Ovary (tissue), 10 donors: ENCODE measurements at places on chromosomes 7 and 10.

- no peak for DNase-seq
- no peaks in the 10 kb centered on the region for H3K4me1 ChIP-seq
- H3K4me3 ChIP-seq: no peak overlapping the region
- H3K36me3 ChIP-seq: no peaks in the 10 kb centered on the region
Observed at GRCh38 chr7:51141451-51142003, 175.1 kb downstream of the COBL start.

DNA sequence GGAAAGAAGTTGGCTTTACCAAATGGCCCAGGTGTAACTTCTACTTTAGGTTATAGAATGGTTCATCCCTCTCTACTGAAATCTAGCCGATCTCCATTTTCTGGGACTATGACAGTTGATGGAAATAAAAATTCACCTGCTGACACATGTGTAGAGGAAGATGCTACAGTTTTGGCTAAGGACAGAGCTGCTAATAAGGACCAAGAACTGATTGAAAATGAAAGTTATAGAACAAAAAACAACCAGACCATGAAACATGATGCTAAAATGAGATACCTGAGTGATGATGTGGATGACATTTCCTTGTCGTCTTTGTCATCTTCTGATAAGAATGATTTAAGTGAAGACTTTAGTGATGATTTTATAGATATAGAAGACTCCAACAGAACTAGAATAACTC is 43.6 kb downstream of the CCSER2 start:
- no peaks in the 10 kb centered on the region for H3K36me3 ChIP-seq
- no peaks in the 10 kb centered on the region for H3K27me3 ChIP-seq
- no peaks in the 10 kb centered on the region for H3K4me1 ChIP-seq
- DNase-seq: no peak
- H3K27ac ChIP-seq: no peak overlapping the region

GRCh38 chr7:1649751-1650326 is 20.2 kb upstream of the ELFN1 start:
- H3K4me1 ChIP-seq: no peaks in the 10 kb centered on the region
- no peak overlapping the region for H3K4me3 ChIP-seq
- H3K27me3 ChIP-seq: no peaks in the 10 kb centered on the region
- H3K36me3 ChIP-seq: no peaks in the 10 kb centered on the region

GRCh38 chr10:98474628-98475027 is 27.9 kb upstream of the HPS1 start:
- H3K4me1 ChIP-seq: peaks cover 2% of the 10 kb centered on the region
- H3K4me3 ChIP-seq: no peak overlapping the region
- H3K27ac ChIP-seq: no peak overlapping the region
- no peak for DNase-seq
- no peaks in the 10 kb centered on the region for H3K36me3 ChIP-seq
- H3K27me3 ChIP-seq: no peaks in the 10 kb centered on the region

GRCh38 chr7:112084520-112084971 is 121.7 kb downstream of the DOCK4 start:
- peaks cover 7% of the 10 kb centered on the region for H3K4me1 ChIP-seq
- H3K27me3 ChIP-seq: no peaks in the 10 kb centered on the region
- H3K4me3 ChIP-seq: no peak overlapping the region
- no peaks in the 10 kb centered on the region for H3K36me3 ChIP-seq
- no peak for DNase-seq

DNA sequence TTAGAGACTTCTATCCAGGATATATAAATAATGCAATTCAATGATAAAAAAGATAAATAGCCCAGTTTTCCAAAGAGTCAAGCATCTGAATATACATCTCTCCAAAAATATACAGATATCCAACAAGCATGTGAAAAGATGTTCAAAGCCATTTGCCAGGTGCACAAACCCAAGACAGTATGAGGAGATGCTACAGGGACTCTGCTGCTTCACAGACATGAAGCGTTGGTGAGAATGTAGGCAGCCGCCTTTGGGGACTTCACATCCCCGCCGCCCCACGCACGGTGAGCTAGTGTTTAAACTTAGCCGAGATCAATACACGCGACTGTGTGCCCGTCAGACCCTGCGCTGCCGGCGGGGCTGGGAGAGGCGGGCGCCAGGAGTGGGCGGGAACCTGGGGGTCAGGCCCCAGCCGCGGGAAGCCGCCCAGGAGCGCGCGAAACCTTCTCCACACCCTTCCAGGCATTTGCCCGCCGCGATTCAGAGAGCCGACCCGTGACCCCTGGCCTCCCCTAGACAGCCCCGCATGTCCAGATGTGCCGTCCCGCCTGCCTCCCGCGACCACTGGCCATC is 927 bp upstream of the ALOX5 start:
- H3K27me3 ChIP-seq: no peaks in the 10 kb centered on the region
- H3K36me3 ChIP-seq: no peaks in the 10 kb centered on the region

- DNase-seq: no peak
- H3K36me3 ChIP-seq: no peaks in the 10 kb centered on the region
Observed at GRCh38 chr10:78688901-78689583, 379.7 kb upstream of the ZMIZ1 start.

DNA sequence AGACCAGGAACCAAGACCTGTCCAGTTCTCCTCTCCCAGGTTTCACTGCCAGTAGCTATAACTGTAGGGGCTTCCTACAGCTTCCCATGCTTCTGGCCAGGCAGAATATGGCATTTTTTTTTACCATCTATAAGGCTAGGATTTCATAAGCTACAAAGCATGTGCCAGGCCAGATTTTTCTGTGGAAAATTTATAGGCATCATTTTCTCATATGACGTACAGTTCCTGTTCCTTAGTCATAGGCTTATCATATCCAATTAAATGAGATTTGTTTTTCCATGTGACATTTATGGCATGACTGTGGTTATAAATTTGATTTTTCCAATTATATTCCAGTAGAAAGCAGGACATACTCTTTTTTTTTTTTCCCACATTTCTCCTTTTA is 208.6 kb upstream of the NPY start:
- DNase-seq: no peak
- H3K4me3 ChIP-seq: no peak overlapping the region
- no peaks in the 10 kb centered on the region for H3K36me3 ChIP-seq
- H3K27ac ChIP-seq: no peak overlapping the region
- H3K4me1 ChIP-seq: no peaks in the 10 kb centered on the region
- no peaks in the 10 kb centered on the region for H3K27me3 ChIP-seq

DNA sequence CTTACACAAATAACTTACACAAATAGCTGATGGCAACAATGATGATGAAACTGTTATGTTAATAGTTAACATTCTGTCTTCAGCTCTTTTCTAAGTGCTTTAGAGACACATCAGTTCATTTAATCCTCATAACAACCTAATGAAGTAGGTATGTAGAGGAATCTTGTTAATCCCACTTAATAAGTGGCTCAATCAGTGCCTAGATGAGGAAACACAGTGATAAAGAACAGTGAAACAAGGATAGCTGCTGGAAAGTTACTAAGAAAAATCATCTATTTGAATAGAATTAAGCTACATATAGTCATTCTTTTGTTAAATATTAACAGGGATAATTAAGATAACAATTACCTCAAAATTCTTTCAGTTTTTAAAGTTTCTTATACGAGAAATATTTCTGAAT is 487.6 kb downstream of the ARL4A start:
- H3K27ac ChIP-seq: no peak overlapping the region
- no peaks in the 10 kb centered on the region for H3K36me3 ChIP-seq
- no peaks in the 10 kb centered on the region for H3K4me1 ChIP-seq
- DNase-seq: no peak
- no peak overlapping the region for H3K4me3 ChIP-seq

- H3K27ac ChIP-seq: no peak overlapping the region
- H3K4me3 ChIP-seq: no peak overlapping the region
- no peaks in the 10 kb centered on the region for H3K27me3 ChIP-seq
- DNase-seq: no peak
Observed at GRCh38 chr7:122311050-122311700, 6.6 kb upstream of the FEZF1 start.

- no peaks in the 10 kb centered on the region for H3K27me3 ChIP-seq
- no peaks in the 10 kb centered on the region for H3K36me3 ChIP-seq
- no peak for DNase-seq
- no peak overlapping the region for H3K4me3 ChIP-seq
- no peak overlapping the region for H3K27ac ChIP-seq
Observed at GRCh38 chr7:131691454-131692130, 135.2 kb upstream of the PODXL start.

- no peaks in the 10 kb centered on the region for H3K36me3 ChIP-seq
- DNase-seq: no peak
- H3K4me1 ChIP-seq: peaks cover 3% of the 10 kb centered on the region
- no peak overlapping the region for H3K4me3 ChIP-seq
- no peak overlapping the region for H3K27ac ChIP-seq
Observed at GRCh38 chr10:75924309-75924902, 493.0 kb downstream of the LRMDA start.

DNA sequence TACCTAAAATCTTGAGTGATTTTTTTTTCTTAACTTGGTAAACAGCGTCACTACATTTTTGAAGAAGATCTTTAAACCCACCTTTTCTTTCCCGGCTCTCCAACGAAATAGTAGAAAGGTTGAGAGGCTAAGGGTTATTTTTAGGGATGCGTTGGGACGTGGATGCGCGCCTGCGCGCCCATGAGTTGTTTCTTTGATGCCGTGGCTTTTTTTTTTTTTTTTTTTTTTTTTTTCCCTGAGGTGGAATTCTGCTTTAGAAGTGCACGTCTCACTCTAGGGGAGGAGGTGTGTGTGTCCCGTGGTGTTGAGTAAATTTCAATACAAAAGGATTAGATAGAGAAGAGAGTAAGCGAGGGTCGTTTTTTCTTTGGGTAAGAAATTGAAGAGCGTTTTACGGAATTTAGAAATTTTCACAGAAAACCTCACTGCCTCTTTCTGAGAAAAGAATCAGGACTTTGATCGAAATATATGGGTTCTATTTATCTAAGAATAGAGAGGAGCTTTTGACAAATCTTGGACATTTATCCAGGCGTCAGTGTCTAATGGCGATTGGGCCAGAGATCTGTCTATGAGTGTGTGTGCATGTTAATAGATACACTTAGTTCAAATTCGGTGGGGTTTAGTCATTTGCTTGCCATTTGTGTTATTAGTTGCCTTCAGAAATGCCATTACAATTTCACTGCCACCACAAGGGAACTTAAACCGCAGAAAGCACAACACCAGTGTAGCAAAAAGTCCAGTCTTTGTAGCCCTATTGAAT is 1.2 kb upstream of the SP8 start:
- no peaks in the 10 kb centered on the region for H3K36me3 ChIP-seq
- H3K4me1 ChIP-seq: peaks cover 14% of the 10 kb centered on the region
- H3K4me3 ChIP-seq: no peak overlapping the region
- H3K27ac ChIP-seq: no peak overlapping the region

DNA sequence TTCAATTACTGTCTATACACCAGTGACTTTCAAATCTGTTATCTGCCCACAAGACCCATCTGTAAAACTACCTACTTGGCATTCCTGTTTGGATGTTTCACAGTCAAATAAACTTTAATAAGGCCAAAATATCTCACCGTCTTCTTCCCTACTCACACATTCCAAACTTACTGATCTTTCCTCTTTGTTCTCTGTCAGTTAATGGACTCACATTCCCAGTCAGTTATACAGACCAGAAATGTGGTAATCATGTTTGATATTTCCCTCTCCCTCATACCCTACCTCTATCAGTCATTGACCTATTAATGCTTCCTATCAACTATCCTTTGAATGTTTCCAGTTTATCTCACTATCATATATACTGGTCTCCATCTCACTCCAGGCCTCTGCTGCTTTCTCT is 28.5 kb upstream of the HDAC9 start:
- H3K27me3 ChIP-seq: no peaks in the 10 kb centered on the region
- no peaks in the 10 kb centered on the region for H3K4me1 ChIP-seq
- H3K36me3 ChIP-seq: no peaks in the 10 kb centered on the region
- no peak for DNase-seq

- H3K4me3 ChIP-seq: no peak overlapping the region
- H3K27me3 ChIP-seq: no peaks in the 10 kb centered on the region
- no peaks in the 10 kb centered on the region for H3K36me3 ChIP-seq
- DNase-seq: peak; percentile 33
Observed at GRCh38 chr10:70774810-70775678, 10.1 kb downstream of the TBATA start.
